ENCODE measurements at places on chromosomes 11 and 22.

GRCh38 chr11:129639300-129639699 is 176.3 kb upstream of the TMEM45B start:
- no peak for DNase-seq

GRCh38 chr11:112051768-112052167 is 22.0 kb downstream of the PIH1D2 start:
- DNase-seq = no peak

DNA sequence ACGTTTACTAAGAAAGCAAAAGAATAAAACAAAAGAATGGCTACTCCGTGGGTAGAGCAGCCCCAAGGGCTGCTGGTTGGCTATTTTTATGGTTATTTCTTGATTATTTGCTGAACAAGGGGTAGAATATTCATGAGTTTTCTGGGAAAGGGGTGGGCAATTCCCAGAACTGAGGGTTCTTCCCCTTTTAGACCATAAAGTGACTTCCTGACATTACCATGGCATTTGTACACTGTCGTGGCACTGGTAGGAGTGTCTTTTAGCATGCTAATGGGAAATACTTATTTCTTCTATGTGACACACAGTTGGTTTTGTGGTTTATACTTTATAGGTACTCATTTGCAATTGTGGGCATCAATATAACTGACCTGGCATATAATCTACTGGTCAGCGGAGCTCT is 56.3 kb downstream of the SLN start:
- no peak for DNase-seq

- DNase-seq = no peak
Observed at GRCh38 chr11:89437317-89437716, 53.9 kb downstream of the NOX4 start.

DNA sequence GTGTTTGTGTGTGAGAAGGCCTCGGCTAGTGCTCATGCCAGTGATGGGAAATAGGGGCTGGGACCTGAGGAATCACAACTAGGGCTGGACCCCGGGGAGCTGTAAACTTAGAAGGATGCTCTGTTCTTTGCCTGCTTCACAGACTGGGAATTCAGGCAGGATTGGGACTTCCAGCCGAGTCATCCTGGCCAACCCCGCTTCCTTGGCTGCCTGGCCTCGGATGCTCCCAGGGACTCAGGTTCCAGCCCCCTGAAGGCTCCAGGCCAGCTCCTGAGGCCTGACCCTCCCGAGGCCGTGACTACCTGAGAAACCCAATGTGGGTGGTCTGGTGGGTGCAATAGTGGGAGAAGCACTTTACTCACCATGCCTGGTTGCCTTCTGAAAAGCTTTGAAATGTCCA is 44.7 kb downstream of the IRAG1 start:
- DNase-seq = no peak

Data from T-helper 1 cell (primary cell).